KBM-7 (cell line): ENCODE measurements at places on chromosomes 12 and 14.

GRCh38 chr14:89186856-89187376 lies 230.1 kb downstream of the FOXN3 start:
- DNase-seq, result peak; percentile 45

- DNase-seq, result peak; percentile 59
These were observed 48.6 kb upstream of the PPM1H start for GRCh38 chr12:62983594-62983993.

DNA sequence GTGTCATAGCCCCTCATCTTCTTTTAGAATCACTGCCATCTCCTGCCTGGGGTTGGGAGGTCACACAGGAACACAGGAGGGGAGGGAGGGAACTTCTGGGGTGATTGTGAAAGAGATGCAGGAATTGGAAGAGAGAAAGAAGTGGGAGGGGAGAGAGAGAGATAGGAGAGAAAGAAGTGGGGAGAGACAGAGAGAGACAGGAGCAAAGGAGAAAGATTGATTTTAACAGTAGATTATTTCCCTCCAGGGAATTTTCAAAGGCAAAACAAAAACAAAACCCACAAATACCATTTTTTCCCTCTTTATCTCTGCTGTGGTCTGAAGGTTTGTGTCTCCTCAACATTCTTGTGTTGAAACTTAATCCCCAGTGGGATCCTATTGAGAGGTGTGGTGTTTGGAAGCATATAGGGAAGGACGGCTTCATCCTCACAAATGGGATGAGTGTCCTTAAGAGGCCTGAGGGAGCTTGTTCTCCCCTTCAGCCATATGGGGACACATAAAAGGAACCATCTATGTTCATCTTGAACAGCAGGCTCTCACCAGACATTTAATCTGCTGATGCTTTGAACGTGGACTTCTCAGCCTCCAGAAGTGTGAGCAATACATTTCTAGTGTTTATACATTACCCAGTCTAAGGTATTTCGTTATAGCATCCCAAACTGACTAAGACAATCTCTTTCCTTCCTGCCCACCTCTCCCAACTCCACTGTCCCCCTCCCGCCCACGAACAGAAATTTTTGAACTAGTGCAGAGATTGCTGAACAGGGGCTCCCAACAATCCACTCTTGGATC lies 134.9 kb upstream of the MAX start:
- no peak for DNase-seq

DNA sequence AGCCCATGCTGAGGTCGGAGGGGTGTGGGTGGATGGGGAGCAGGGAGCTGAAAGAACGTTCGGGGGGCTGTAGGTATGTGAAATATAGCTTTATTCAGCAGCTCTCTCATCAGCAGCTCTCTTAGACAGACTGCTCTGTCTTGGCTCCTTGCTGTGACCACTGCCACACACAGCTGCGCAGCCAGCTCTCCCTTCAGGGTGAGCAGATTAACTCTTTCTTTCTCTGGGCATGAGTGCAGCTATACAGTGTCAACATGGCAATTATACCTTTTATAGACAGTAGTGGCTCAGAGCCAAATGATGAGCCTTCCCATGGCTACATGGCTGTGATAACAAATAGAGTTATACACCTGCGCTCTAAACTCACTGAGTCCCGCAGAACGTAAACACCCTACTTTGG lies 137.7 kb upstream of the NEDD1 start:
- DNase-seq, result no peak

GRCh38 chr12:121279071-121279375 lies 17.5 kb downstream of the CAMKK2 start:
- DNase-seq, result no peak

DNA sequence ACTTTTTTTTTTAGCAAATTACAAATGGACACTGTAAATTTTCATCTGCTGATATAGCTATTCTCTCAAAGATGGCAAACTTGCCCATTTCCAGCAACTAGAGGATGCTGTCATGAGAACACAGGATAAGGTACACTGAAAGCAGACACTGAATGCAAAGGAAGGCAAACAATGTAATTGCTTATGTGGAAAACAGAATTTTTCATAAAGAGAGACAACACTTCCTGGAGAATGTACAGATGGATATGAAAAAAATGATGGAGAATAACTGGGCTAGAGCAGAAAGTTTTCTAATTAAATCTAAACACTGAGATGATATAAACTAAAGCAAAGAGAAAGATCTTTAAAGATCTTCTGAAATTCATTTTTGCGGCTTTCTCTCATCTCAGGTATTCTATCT lies 581 bp downstream of the CD69 start:
- peak; percentile 68 for DNase-seq

GRCh38 chr12:65902500-65902899 lies 78.2 kb downstream of the HMGA2 start:
- peak; percentile 45 for DNase-seq

GRCh38 chr12:95681210-95681765 lies 109.3 kb downstream of the NTN4 start:
- DNase-seq, result no peak

GRCh38 chr12:105961821-105962671 lies 176.7 kb downstream of the NUAK1 start:
- no peak for DNase-seq

DNA sequence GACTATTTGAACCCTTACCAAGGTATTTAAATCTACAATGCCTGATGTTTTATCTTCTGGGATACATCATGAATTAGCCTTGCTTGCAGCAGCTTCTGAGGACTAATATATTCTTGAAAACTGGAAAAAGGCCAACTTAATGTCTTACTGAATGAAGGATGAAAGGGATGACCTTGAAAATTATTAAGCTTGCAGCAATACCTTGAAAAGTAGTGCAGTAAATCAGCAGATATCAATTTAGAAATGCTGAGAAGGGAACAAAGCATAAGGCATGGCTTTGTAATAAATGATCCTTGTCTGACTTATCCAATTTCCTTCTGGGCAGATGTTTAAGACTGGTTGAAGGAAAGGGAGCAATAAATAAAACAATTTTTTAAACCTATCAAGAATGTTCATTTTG lies 37.3 kb upstream of the FERMT2 start:
- no peak for DNase-seq

DNA sequence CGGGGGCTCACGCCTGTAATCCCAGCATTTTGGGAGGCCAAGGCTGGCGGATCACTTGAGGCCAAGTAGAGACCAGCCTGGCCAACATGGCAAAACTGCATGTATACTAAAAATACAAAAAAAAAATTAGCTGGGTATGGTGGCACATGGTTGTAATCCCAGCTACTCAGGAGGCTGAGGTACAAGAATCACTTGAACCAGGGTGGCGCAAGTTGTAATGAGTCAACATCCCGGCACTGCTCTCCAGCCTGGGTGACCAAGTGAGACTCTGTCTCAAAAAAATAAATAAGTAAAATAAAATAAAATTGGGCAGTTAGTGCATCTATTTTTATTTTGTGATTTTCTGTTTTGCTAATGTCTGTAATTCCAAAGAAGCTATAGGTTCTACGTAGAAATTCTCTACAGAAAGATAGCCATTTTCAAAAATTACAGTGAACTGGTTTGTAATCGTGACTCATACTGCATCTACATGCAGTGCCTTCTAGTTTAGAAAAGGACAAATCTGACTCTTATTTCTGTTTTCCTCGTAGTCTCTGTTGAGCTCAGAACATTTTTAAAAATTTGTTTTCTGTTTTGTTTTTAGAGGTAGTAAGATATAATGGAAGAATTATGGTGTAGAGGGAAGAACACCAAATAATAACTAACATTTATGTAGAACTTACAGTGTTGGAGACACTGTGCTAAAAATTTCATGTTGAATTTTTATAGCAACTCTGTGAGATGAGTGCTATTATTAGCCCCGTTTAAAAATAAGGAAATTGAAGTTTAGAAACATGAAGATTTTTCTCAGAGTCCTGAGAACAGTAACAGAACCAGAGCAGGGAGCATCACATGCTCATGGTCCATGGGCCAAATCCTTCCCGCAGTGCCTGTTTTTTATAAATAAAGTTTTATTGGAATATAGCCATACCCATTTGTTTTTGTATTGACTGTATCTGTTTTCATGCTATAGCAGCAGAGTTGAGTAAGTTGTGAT lies 201.2 kb downstream of the SYNE2 start:
- no peak for DNase-seq

GRCh38 chr12:102120886-102121285 lies 903 bp downstream of the PARPBP start:
- peak; percentile 53 for DNase-seq

GRCh38 chr14:75399843-75400775 lies 27.7 kb upstream of the JDP2 start:
- no peak for DNase-seq

DNA sequence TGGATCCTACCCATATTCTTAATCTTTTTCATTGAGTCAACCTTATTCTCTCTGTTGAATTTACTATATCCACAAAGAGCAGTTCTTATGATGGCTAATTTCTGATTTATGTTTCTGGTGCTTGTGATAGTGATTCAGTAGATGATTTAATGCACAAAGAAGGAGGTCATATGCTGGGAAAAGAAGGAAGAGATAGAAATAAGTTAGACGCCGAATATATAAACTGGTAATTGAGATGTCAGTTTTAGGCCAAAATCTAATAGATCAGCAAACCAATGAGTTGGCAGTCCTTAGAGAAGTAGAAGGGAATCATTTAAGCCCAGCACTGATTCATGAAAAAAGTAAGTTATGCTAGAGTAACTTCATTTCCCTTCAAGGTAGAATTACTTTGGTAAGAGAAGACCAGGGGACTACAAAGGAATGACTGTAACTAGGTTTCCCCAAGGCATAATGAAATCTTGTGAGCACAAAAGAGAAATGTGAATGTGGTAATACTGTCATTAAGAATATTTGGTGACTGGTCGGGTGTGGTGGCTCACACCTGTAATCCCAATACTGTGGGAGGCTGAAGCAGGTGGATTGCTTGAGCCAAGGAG lies 132.4 kb downstream of the TGFB3 start:
- no peak for DNase-seq

DNA sequence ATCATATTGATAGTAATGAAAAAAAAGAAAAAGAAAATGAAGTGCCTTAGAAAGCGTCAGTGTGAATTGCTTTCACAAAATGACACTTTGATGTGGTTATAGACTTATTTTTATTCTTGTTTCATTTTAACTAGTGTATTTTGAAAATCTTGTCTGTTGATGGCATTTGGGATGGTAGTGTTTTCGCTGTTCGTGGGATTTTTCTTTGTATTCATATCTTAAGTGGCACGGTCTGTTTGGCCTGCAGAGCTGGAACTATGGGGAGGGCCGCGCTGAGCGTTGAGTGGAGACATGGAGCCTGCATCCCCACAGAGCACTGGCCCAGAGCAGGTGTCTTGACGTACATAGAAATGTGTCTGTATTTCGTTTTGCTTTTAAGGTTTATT lies 61.6 kb downstream of the WDR20 start:
- DNase-seq, result no peak

DNA sequence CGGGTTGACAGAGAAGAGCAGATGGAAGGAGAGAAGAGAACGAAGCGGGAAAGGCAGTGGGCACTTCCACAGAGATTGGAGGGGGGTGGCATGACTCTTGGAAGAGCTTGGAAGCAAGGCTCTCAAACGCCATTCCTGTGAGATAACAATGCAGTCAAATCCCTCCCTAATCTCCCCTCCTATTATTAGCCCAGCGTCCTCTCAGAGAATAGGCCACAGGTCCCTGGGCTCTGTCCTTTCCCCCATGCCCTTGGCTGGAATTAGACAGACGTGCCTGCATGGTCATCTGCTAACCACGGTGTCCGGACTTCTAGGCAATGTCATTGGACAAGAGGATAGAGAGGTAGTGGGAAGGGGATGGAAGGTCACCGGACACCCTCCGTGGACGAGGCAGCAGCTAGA lies 8.0 kb upstream of the MYH7 start:
- no peak for DNase-seq

DNA sequence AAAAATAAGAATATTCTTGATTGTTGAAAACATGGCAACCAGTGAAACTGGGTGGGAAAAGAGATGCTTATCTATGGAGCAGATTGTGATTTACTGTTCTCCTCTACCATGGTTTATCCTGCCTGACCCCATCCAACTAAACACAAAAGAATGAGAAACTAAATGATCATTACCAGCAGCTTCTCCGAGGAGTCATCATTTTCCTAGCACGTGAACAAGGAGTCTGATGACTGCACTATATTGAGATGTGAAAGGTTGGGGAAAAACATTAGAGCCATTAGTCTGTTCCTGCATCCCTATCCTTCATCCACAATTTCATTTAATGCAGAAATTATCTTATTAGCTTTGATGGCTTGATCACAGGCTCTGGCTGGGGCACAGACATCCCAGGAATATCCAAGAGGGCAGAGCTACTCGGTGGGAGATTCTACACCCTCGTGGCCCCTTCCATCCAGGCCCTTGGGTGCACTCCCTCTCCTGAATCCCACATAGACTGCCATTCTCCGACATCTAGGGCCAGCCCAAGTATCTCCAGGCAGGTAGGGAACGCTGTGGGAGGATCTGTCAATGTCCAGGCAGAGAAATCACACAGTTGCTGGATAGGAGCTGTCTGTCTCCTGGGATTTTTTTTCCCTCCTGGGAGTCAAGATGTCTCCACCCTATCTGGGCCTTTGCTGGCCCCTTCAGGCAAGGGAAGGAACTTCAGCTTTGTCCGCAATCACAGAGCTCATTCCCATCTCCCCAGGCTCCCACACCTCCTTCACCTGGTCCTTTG lies 43.3 kb upstream of the DHRS4 start:
- DNase-seq, result peak; percentile 56

GRCh38 chr14:35149239-35149638 lies 26.9 kb downstream of the PRORP start:
- DNase-seq, result no peak

- no peak for DNase-seq
These were observed 31.1 kb downstream of the PITPNM2 start for GRCh38 chr12:123119808-123120207.

- DNase-seq, result no peak
These were observed 41.8 kb downstream of the SMOC1 start for GRCh38 chr14:69921052-69921451.

DNA sequence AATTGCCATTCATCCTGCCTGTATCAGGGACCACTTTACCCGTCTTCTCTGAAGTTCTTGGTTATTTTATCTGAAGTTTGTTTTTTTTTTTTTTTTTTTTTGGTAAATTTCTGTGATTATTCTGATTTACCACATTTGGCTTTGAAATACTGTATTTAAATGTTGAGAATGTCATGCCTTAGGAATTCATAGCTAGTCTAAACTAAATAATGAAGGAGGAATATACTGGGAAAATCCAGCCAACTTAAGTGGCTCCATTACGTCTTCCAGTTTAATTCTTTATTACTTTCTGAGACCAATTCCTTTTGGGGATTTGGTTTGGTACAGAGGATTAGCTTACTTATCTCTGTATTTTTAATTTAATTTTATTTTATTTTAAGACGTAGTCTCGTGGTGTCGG lies 60.3 kb upstream of the KCNMB4 start:
- no peak for DNase-seq

DNA sequence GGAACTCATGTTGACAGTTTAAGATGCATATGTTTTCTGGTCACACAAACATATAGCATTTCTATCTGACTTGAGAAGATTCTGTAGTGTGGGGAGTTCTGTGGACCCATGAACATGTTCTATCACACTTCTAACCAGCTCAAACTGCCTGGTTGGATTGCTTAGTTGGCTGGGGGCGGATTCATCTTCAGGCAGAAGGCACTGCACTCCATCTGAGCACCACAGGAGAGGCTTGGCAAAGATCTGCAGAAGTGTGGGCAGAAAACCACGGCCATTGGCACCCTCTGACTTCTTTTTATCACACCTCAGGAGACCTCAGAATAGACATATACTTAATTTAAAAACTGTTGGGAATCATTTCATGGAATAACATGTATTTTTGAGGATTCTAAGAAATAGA lies 68.5 kb downstream of the LIN7A start:
- no peak for DNase-seq
